ENCODE measurements at places on chromosomes 4 and X. TPM values are rescaled to one million over a fixed set of nuclear protein-coding genes. Genes with fewer than 3 reads are reported as not detected.
A peak's percentile ranks its signal among the peaks of the same experiment; 100 is the strongest.

The JADE3 gene
- total RNA-seq: 5.8 TPM

The TCEANC gene
- total RNA-seq: 4.5 TPM

The DDIT4L gene
- 1.3 TPM for total RNA-seq

The FATE1 gene
- total RNA-seq: not detected

The MAGEA11 gene
- not detected for total RNA-seq

The WDR1 gene
- total RNA-seq: 186 TPM

DNA sequence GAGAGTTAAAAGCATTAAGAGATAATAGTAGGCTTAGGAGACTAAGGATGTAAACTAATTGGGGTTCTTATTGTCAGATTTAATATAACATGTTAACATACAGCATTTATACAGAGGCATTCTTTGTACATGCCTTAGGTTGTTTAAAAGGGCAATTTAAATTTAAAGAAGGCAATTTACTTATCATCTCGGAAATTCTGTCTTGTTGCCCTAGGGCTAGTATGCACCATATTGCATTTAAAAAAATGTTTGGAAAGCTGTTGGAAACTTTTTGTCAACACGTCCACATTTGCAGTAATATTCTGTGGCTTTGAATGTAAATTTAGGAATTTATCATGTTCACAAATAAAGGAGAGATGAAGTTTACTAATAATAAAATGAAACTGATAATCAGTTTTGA lies 25.5 kb downstream of the GALNT7 start:
- H3K36me3 ChIP-seq: no peaks in the 10 kb centered on the region
- DNase-seq: no peak
- H3K4me3 ChIP-seq: no peak overlapping the region
- H3K27ac ChIP-seq: no peak overlapping the region
- H3K4me1 ChIP-seq: no peaks in the 10 kb centered on the region
- no peaks in the 10 kb centered on the region for H3K27me3 ChIP-seq

DNA sequence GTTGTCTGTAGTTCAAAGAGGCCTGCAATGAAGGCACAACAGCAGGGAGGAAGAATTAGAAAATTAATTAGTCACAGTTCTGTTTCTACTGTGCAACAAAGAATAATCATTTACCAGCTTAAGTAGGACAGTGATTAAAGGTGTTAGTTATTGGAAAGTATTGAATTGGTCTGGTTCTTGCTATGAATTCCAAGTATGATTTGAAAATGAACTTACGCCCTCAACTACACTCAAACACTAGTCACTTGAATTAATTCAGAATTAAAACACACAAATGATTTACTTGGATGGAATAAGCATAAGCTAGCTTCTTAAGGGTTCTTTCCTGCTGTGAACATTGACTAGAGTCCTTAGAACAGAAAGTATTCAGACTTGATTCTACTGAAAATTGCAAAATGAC lies 69.9 kb upstream of the EXOC1L start:
- H3K36me3 ChIP-seq: no peaks in the 10 kb centered on the region
- no peak for DNase-seq
- no peak overlapping the region for H3K27ac ChIP-seq
- H3K27me3 ChIP-seq: peaks cover 6% of the 10 kb centered on the region
- no peak overlapping the region for H3K4me3 ChIP-seq

GRCh38 chr4:143148521-143148920 lies 36.2 kb upstream of the USP38 start:
- no peak for DNase-seq
- no peaks in the 10 kb centered on the region for H3K36me3 ChIP-seq
- H3K4me3 ChIP-seq: no peak overlapping the region

GRCh38 chr4:75939890-75940691 lies 722 bp downstream of the NAAA start:
- H3K27me3 ChIP-seq: no peaks in the 10 kb centered on the region
- DNase-seq: peak; percentile 78
- H3K36me3 ChIP-seq: no peaks in the 10 kb centered on the region

GRCh38 chrX:6852869-6853268 lies 294.6 kb upstream of the STS start:
- DNase-seq: no peak
- H3K36me3 ChIP-seq: no peaks in the 10 kb centered on the region
- H3K27me3 ChIP-seq: no peaks in the 10 kb centered on the region

DNA sequence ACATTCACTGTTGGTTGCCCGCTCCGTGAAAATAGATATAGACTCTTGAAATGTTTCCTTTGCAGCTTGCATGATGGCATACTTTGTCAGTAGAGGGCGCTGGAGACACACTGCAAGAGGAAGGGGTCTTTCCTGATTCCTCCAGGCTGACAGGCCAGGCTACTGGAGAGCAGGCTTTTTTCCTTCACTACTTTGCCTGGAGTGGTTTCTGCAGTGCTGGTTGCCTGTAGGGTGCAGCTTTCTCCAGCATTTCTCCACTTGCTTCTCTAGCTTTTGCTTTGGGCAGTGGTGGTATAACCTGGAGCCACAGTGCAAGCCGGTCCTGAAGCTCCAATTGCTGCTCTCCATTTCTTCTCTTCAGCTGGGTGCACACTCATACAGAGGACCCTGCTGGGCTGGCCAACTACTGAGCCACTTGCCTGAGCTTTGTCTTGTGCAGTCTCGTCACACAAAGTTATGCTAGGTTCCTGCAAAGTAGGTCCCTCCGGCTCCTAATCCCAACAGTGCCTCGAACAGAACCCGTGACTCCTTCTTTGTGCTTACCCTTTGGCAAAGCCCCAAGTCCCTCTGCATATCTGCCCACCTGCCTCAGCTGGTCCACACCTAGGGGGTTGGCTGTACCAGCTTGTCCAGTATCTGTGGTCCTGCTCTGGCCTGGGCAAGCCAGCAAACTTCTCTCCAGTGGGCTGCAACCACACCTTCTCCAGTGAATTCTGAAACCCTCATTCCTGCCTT lies 46.3 kb downstream of the RASSF6 start:
- no peak overlapping the region for H3K4me3 ChIP-seq
- H3K27me3 ChIP-seq: peaks cover 3% of the 10 kb centered on the region
- DNase-seq: peak; percentile 36
- no peaks in the 10 kb centered on the region for H3K4me1 ChIP-seq
- no peaks in the 10 kb centered on the region for H3K36me3 ChIP-seq

DNA sequence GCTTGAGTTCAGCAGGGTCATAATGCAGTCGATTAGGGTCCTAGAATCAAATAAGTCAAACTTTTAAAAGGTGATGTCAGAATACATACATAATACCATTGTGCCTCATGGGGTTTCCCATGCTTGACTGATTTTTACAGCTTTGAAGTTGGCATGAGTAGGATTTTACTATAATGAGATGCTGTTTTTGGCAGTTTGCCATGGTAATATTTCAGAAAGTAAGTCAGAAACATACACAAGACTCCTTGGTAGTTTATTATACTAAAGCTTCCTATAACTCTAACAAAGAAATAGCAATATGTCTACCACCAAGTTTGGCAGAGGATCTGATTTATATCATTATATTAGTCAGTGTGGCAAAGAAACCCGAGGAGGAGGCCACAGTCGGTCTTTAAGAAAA lies 45.2 kb downstream of the PHKA2 start:
- no peak overlapping the region for H3K27ac ChIP-seq
- no peaks in the 10 kb centered on the region for H3K27me3 ChIP-seq
- H3K36me3 ChIP-seq: peaks cover 49% of the 10 kb centered on the region

DNA sequence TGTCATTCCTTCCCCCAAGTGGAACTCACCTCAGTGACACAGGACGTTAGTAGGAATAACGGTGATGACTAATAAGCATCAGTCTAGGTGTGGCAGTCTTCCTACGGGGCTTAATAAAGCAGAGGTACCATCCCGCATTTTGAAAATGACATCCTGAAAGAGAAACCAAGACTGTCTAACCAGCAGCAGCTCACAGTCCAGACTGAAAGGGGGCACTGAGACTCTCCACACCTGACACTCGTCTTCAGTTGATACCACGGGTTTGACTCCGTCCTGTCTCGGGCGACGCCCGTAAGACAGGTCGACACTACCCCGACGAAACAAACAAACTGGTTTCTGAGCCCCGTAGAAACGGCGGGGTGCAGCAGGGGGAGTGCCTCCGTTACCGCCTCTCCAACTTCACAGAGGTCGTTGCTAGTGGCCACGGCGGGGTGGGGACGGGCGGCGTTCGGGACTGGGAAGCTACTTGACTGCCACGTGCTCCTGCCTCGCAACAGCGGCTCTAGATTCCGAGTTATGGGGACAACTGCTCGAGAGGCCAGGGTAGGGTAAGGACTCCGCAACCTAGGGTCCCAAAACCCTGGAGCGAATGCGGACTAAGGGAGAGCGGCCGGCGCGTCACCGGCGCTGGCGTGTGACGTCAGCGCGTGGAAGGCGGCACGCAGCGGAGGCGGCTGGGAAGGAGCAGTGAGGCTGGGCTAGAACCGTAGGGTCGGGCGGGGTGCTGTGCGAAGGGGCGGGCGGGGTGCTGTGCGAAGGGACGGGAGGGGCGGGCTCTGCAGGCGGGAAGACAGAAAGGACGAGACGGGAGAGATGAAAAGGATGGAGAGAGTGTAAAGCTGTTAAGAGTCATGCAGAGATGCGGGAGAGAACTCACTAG lies at the start of gene NEK1:
TSS of gene NEK1 (minus strand) at position 593 of the 880 bp plus-strand sequence. CDS start 9,953 bp downstream, outside the sequence.
- DNase-seq: peak; percentile 89
- peak within 1 kb of the TSS; percentile 95 for H3K27ac ChIP-seq
- H3K36me3 ChIP-seq: peaks cover 8% of the 10 kb centered on the region
- no peaks in the 10 kb centered on the region for H3K27me3 ChIP-seq
- H3K4me1 ChIP-seq: peaks cover 28% of the 10 kb centered on the region
- peak within 1 kb of the TSS; percentile 96 for H3K4me3 ChIP-seq

GRCh38 chrX:155148724-155149537 lies 67.3 kb upstream of the VBP1 start:
- H3K4me3 ChIP-seq: no peak overlapping the region
- no peak overlapping the region for H3K27ac ChIP-seq

DNA sequence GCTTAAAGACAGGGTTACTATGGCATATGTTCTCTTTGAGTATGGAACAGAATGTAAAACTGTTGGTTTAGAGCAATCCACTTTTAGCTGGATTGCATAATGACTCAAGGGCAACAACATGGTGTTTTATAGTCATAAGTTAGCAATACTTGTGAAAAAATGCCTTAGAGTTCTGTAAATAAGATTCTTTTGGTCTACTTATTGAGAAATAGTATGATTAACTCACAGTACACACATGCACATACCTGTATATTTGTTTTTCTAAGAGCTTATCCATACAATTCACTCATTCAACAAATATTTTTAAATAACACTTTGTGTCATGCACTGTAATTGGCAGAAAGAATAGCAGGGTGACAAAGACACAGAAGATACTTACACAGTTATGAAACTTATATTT lies 1415.5 kb downstream of the PCDH7 start:
- H3K27me3 ChIP-seq: no peaks in the 10 kb centered on the region
- H3K27ac ChIP-seq: no peak overlapping the region
- no peak overlapping the region for H3K4me3 ChIP-seq
- no peaks in the 10 kb centered on the region for H3K4me1 ChIP-seq
- H3K36me3 ChIP-seq: no peaks in the 10 kb centered on the region

DNA sequence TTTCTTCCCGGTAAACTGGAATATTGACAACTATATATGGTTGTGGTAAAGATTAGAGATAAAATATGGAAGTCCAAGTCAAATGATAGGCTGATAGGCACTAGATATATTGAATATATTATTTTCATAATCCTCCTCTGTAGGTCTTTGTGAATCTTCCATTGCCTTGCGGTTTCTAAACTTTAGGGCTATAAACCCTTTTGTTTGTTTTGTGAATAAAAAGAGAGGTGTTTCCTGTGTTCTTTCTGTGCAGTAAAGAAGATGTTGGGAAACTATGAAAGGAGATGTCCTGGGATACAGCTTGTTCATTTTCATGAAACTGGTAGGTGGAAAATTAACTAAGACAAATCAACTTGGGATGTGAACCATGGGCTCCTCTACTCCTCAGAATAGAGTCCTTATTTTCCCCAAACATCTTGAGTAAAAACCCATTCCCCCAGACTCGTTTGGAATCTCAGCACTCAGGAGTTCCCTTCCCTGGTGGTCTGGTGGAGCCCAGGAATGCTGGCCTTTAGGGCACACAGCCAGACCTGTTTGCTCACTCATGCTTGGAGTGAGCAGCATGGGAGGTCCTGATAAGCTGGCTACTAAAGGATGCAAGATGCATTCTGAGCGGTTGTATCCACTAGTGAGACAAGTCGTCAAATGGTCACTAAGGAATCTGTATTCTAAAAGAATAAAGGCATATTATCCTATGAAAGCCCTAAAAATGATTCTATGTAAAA lies 22.2 kb downstream of the PRDM8 start:
- H3K36me3 ChIP-seq: no peaks in the 10 kb centered on the region
- H3K27ac ChIP-seq: no peak overlapping the region
- peaks cover 45% of the 10 kb centered on the region for H3K27me3 ChIP-seq

All from heart right ventricle (tissue), 16 donors.